ENCODE measurements at places on chromosomes 12 and 14.

GRCh38 chr12:114414866-114415524, 9.1 kb upstream of the TBX5 start:
- DNase-seq, result no peak

DNA sequence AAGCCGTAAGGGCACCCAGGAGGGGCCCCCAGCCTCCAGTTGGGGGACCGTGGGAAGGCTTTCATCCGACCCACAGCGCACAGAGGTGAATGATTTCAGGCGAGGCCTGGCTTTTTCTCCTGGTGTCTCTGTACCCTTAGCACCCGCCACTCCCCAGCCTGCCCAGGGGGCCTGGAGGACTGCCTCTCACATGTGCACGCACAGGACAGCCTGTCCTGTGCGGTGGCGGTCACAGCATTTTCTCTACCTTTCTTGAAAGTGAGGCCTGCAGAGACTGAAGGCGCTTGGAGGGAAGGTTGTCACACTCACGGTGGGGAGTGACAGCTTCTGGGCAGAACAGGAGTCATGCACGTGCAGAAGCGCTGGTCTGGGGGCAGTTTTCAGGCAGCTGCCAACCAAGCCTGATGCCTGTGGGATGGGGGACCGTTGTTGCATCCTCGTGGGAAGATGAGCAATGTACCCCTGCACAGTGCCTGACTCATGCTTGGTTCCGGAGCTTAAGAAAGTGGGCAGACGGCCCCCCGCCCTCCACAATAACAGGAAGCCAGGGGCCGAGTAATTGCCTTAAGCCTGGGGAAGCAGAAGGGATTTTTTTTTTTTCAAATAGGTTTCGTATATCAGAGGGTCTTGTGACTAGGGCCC, 148.1 kb downstream of the TSPAN9 start:
- no peak for DNase-seq

DNA sequence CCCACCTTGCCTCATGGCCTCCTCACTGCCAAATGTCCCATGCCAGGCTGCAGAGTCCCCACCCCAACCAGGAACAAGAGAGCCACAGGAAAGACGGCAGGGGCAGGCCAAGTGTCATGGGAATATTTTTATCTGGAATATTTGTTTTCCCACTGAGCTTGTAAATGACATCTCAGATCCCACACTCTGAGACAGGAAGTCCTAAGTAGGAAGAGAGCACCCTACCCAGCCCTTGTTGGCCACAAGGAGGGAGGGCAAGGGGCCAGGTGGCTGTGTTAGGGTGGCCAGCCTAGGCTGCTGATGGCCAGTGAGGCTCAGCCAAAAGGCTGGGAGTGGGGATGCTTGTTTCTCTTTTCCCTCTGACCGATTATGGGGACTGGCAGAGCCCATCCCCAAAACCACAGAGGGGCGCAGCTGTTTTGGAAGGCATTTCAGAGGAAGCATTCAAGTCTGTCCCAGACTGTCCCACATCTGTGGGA, 7.7 kb upstream of the MEG3 start:
- no peak for DNase-seq

DNA sequence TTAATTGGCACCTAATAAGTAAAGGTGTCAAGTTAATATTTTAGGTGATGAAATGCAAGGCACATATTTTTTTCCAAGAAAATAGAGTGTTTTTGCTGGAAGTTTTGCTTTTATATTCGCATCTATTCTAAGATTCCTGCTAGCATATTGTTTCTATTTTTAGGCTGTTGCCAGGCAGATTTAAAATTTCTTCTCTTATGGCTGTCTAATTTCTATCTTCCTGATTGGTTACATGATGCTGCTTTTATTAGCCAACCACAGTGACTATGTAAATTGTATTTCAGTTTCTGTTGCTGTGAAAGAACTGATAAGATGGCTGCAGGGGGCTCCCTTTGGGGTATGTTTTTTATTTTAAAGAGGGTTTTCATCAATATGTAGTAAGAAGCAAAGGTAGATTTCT, 42.7 kb downstream of the ATF7IP start:
- no peak for DNase-seq

DNA sequence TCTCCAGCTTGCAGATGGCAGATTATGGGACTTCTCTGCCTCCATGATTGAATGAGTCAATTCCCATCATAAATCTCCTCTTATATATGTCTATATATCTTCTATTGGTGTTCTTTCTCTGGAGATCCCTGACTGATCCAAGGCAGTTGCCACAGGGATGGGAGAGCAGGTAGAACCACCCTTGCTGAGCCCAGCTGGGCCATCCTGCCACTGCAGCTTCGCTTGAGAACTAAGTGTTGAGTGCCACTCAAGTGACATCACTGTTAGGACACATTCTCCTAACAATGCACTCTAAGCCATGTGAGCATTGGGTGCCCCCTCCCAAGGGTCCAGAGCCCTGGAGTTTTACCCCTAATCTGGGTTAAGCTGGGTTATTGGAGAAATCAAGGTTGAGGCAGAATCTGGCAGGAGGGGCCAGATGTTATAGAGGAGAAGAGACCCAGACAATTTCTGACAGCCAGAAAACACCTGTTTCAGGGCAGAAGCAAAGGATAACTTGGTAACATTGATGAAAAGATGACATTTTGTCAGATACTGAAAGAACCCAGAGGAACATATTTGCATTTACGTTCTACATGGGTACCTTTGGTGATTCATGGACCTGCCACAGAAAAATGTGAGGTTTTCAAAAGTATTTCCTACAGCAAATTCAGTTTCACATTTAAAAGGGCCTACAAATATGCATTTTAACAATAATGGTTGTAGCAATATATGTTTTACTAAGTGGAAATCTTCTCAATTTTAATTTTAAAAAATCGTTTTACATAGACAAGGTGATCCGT, 57.2 kb upstream of the MAX start:
- DNase-seq, result no peak

DNA sequence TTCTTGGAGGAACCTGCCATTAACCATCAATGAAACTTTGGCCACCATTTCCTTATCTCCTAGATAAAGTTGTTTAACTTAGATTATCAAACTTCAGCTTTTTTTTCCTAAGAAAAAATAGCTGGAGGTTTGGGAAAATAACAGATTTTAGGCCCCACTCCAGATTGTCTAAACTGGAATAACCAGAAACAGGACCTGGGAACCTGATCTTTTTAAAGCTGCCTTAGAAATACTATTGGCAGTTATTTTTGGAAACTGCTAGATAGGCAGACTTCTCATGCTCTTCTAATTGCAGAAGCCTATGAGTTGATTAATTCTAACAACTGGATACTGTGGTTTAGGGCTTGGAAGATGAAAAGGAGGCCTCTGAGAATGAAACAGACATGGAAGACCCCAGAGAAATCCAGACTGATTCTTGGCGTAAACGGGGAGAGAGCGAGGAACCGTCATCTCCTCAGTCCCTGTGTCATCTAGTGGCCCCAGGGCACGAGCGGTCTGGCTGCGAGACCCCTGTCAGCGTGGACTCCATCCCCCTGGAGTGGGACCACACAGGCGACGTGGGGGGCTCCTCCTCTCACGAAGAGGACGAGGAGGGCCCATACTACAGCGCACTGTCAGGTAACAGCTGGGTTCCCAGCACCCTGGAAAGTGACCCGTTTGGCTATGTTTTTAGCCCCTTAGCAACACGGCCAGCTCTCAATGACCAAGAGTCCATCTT, 80.2 kb downstream of the ESR2 start:
- no peak for DNase-seq

DNA sequence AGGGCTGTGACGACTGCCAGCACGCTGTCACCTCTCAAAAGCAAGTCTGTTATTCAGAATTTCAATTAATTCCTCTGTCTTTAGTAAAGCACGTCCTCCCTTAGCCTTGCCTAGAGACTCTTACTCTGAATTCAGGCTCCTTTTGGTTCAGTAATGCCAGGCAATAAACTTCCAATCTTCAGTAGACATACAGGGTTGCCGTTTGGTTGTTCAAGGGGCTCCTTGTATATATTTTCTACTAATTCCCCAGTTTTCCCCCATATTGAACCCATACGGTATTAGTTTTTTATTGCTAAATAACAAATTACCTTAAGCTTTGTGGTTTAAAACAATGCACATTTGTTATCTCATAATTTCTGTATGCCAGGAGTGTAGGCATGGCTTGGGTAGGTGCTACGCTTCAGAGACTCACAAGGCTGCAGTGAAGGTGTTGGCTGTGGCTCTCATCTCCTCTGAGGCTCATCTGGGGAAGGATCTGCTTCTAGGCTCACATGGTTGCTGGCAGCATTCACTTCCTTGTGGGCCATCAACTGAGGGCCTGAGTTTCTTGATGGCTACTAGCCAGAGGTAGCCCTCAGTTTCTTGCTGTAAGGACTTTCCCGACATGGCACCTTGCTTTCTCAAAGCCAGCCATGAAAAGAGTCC, 7.3 kb upstream of the CLECL1 start:
- no peak for DNase-seq

- no peak for DNase-seq
Measured at GRCh38 chr12:48389409-48389808, 38.7 kb upstream of the ZNF641 start.

GRCh38 chr12:53308276-53308675, 8.8 kb downstream of the MYG1 start:
- DNase-seq, result no peak

GRCh38 chr12:103505371-103506236, 9.8 kb upstream of the C12orf42 start:
- no peak for DNase-seq

All from SHP77 treated with DMSO at 0.1 percent for 48 hours (cell line).